Esophagus squamous epithelium (tissue), 5 donors: ENCODE measurements at places on chromosomes 1 and 21.

DNA sequence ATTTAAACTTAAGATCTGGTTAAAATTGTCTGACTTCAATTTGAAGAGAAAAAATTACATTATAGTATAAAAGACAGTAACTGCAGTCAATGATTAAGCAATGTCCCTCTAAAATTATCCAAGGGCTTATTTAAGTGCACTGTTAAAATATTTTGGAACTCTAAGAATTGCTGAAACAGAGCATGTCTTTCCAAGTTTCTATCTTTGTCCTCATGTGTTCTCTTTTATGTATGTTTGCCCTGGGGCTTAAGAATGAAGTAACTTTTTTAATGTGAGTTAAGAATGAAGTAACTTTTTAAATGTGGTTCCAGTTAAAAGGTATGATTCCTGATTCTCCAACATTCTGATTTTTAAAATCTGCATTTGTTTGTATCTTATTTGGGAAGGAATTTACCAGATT lies 69.0 kb upstream of the MARK1 start:
- DNase-seq: no peak

GRCh38 chr1:108664481-108664880 lies 3.6 kb upstream of the HENMT1 start:
- no peak for DNase-seq

GRCh38 chr1:19747761-19748160 lies 52.0 kb downstream of the TMCO4 start:
- no peak for DNase-seq

- DNase-seq: no peak
These were observed 361.0 kb downstream of the SETD4 start for GRCh38 chr21:35699361-35699760.
